ENCODE measurements at places on chromosomes 6 and 20. TPM values are rescaled to one million over a fixed set of nuclear protein-coding genes. Genes with fewer than 3 reads are reported as not detected.

The HLA-DRA gene
- total RNA-seq = 0.73 TPM

The DAAM2 gene
- 1.1 TPM for total RNA-seq

The TREM1 gene
- total RNA-seq = 0.78 TPM

The NNAT gene
- not detected for total RNA-seq

The SAMD3 gene
- total RNA-seq = 0.20 TPM

The NRM gene
- 9.0 TPM for total RNA-seq

The GTF2H4 gene
- total RNA-seq = 8.1 TPM

The APOBEC2 gene
- not detected for total RNA-seq

The HEY2 gene
- not detected for total RNA-seq

The OOEP gene
- not detected for total RNA-seq

The AGPAT1 gene
- 26.5 TPM for total RNA-seq

The TINAG gene
- not detected for total RNA-seq

The ZFP57 gene
- 2.7 TPM for total RNA-seq

The DNAH8 gene
- total RNA-seq = not detected

The EEF1A2 gene
- not detected for total RNA-seq

The C20orf144 gene
- total RNA-seq = 0.20 TPM

The CPXM1 gene
- total RNA-seq = 2.2 TPM

The ZSCAN9 gene
- total RNA-seq = 5.5 TPM
